ENCODE measurements at places on chromosomes 2 and 18.
A peak's percentile ranks its signal among the peaks of the same experiment; 100 is the strongest.

GRCh38 chr2:136310797-136311603, 193.1 kb upstream of the CXCR4 start:
- peak; percentile 38 for DNase-seq

- no peak for DNase-seq
Measured at GRCh38 chr18:77203071-77203470, 46.6 kb upstream of the GALR1 start.

DNA sequence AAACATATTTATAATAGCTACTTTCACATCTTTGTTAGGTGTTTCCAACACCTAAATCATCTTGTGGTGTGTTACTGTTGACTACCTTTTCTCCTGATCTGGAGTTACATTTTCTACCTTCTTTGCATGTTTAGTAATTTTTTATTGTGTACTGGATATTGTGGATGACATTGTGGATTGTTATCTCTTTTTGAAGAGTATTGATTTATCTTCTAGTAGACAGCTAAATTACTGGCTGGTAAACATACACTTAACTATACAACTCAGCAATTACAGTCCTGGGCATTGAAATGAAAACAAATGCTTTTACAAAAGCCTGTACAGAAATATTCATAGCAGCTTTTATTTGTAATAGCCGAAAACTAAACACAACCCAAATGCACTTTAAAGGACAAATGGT, 150.8 kb downstream of the PTRHD1 start:
- DNase-seq = no peak

GRCh38 chr18:34223164-34223892, 1.4 kb downstream of the NOL4 start:
- DNase-seq = no peak

- no peak for DNase-seq
Measured at GRCh38 chr2:144307711-144308110, 212.2 kb downstream of the ZEB2 start.

DNA sequence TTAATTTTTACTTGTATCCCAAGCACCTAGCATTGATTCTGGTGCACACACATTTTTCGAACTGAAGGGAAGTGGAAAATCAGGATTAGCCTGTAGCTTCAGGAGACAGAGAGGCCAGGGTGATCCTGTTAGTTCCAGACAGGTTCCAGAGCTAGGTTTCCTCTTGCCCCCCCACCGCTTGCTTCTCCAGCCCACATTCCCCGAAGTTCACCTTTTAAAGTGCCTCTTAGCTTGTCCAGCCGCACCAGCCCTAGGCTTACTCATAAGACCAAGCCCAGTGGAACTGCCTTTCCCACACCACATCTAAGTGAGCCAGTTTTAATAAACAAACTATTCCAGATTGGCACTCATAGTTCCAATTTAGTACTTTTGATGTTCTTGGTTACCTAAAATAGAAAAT, 898.6 kb upstream of the KLHL29 start:
- DNase-seq = no peak

DNA sequence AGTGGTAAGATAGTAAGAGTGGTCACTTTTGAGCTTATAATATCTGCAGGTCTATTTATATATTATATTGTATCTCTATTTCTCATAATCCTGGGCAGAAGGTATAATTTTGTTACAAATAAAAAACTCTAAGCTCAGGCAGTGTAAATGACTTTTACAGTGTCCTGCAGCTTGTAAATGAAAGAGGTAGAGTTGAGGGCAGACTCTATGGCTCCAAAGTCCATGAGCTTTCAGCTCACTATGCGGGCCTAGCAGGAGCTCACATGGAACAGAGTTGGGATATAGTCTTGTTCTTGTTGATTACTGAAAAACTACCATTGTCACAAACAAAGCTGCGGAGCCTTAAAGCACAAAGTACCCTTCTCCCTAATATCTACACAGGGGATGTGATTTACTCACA, 361.4 kb downstream of the LNPK start:
- DNase-seq = no peak

DNA sequence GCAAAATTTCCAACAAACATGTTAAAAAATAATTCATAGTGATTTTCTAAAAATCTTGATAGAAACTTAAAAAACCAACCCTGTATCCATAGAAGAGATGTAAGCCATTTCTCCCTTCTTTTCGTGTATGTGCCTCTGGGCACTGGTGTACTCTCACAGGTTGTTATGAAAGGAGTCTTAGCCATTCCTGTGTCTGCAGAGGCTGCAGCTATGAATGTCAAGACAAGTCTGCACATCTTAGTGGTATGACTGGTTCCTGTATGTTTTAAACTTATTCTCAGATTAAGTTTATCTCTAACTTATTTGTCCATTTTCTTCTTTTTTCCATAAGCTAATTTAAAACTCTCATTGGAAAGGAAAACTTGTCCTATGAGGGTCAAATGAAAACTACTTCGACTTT, 84.0 kb downstream of the DPP4 start:
- no peak for DNase-seq

GRCh38 chr2:65722028-65722778, 289.8 kb upstream of the SPRED2 start:
- DNase-seq = no peak

- no peak for DNase-seq
Measured at GRCh38 chr2:221747289-221747972, 175.3 kb upstream of the EPHA4 start.

DNA sequence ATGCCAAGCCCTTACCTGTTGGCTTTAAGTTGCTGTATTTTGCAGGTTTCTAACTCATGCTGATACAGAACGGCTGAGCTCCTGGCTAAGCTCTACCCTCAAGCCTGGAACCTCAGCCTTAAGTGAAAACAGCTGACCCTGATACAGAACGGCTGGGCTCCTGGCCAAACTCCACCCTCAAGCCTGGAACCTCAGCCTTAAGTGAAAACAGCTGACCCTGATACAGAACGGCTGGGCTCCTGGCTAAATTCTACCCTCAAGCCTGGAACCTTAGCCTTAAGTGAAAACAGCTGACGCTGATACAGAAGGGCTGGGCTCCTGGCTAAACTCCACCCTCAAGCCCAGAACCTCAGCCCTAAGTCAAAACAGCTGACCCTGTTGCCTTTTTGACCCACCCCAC, 17.6 kb upstream of the DNER start:
- peak; percentile 33 for DNase-seq

GRCh38 chr2:15517793-15518192, 43.3 kb downstream of the NBAS start:
- DNase-seq = no peak

DNA sequence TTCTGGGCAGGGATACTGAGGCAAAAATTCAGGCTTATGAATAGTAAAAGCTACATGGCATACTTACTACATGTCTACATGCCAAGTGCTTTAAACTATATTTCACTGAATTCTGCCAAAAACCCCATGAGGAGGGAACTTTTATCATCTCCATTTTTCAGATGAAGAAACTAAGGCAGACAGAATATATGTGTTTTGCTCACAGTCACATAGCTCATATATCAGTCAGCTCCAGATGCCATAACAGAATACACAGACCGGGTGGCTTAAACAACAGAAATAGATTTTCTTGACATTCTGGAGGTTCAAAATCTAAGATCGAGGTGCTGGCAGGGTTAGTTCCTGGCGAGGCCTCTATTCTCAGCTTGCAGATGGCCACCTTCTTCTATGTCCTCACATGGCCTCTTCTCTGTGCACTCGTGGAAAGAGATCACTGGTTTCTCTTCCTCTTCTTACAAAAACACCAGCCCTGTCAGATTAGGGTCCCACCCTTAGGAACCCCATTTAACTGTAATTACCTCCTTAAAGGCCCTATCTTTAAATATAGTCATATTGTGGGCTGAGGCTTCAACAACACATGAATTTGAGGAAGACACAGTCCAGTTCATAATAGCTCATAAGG, 27.1 kb upstream of the CREB1 start:
- no peak for DNase-seq

GRCh38 chr2:154616659-154617058, 81.8 kb upstream of the KCNJ3 start:
- no peak for DNase-seq

- DNase-seq = peak; percentile 90
Measured at GRCh38 chr2:31235504-31235902, 1.6 kb downstream of the EHD3 start.

DNA sequence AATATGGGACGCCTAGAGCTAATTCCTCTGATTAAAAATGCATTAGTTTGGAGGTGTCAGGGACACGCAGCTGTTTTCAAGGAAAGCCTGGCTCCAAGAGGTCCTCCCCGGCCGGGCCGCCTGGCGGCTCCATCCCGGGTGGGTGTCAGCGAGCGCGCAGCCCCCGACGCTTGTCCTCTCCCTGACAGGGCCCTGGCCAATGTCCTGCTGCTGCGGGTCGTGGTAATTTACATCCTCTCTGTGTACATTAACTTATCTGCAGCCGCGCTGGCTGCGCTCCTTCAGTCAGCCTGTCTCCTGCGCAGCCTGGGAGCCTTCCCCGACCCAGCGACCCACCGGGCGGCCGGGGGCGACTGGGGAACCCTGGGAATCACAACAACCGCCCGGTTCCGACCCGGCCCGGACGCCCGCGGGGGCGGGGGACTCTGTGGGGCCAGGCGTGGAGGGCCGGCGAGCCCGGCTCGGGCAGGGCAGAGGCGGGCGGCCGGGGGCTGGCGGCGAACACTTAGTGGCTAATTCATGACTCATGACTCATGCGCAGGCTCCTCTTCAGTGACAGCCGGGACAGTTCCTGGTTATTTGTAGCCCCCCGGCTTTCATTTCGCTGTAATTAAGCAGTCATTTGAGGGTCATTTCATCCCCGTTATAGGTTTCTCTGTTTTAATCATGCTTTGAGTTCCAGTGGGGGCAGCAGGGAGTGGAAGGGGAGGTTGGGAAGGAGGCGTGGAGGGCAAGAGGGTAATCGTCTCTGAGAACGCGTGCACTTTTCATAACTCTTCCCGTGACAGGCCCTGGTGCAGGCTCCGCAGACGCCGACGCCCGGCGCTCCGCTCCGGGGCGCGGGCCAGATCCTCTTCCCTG, 141.9 kb upstream of the CTAGE1 start:
- DNase-seq = peak; percentile 41

DNA sequence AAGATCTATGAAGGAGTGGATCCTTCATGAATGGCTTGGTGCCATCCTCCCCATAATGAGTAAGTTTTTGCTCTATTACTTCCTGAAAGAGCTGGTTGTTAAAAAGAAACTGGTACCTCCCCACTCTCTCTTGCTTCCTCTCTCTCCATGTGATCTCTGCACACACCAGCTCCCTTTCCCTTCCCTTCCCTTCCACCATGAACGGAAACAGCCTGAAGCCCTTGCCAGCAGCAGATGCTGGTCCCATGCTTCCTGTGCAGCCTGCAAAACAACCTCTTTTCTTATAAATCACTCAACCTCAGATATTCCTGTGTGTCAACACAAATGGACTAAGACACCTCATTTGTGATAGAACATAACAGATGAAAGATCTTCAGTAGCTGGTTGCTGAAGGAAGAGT, 303.5 kb upstream of the ACVR2A start:
- no peak for DNase-seq

GRCh38 chr2:158153270-158154015, 51.8 kb downstream of the UPP2 start:
- DNase-seq = no peak

GRCh38 chr18:79588636-79589481, 90.7 kb upstream of the CTDP1 start:
- DNase-seq = no peak

DNA sequence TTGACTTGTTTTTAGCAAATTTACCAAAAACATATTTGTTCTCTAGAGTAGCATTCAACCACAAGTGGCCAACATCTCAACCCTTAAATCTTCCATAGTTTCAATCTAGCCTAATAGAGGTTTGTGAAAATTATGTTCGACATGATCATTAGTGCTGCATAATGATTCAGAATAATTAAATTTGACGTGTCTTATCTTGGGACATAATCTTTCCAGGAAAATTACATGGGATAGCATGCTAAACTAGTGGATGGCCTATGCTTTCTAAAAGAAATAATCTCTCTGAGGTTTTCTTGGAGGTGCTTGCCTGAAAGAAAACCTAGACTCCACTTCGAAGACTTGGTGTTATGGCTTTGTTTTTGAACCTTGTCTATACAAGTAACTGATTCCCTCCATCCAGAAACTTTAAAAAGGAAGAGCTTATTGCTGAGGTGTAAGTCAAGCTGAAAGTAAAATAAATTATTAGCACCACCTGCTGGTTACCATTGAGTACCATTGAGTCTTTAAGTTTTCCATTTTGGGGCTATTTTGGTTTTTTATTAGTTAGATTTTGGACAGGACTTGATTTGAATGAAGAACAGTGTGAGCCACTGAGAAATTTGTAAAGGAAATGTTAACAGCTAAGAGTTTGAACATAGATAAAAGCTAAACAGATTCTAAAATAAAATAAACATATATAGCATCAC, 32.7 kb downstream of the COX7A2L start:
- peak; percentile 60 for DNase-seq

DNA sequence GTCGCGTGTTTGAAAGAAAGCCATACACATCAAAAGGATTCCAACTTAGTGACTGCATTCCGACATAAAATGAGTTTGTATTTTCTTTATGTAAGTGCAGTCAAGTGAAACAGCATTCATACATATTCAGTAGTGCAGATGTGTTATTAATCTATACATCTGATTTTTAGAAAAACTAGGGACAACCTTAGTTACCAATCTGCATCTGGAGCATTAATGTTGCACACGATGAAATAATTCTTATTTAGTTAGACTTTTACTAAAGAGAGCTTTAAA, 1.9 kb downstream of the GORASP2 start:
- DNase-seq = peak; percentile 24

DNA sequence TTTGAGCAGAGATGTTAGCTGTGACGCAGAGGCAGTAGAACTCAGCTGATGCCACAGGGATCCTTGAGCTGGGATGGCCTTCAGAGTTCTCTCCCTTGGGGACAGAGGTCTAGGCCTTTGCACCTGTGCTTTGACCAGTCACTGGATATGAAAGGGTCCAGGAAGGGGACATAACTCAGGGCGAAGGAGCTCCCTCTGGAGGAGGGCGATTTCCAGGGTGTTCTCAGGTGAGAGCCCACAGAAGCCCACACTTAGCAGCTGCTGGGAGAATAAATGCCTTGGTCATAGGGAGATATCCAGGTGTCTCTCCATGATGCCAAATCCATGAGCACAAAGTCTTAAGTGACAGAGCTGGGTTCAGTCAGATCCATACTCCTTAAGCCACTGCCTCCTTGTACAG, 369.2 kb downstream of the NYAP2 start:
- no peak for DNase-seq

DNA sequence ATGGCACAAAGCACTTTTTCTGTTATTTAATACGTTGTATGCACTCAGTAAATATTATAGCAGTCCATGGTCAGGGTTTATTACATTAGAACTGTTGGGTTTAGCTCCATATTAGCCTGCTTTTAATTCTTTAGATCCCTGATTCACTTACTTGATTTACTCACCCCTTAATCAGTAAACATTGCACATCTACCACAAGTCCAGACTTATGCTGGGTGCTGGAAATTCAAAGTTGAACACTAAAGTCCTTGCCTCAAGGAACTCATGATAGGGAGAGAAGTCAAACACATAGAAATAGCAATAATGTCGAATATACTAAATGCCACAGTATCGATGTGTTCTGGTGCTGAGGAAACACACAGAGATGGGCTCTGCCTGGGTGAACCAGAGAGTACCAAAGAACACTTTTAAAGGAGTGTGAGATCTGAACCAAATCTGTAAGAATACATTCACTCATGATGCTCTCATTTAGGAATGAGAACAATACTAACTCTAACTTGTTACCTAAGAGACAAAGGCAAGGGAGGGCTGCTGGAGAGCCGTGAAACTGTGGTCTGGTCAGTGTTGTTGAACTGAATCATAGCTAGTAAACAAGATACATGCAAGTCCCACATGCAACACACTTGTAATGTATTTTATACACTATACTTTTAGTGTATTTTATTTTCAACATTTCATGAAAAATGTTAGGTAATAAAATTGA, 4.9 kb downstream of the STAT4 start:
- no peak for DNase-seq

GRCh38 chr2:231988179-231988866, 26.8 kb downstream of the DIS3L2 start:
- no peak for DNase-seq
